ENCODE measurements at places on chromosomes 7 and 10. TPM values are rescaled to one million over a fixed set of nuclear protein-coding genes. Genes with fewer than 3 reads are reported as not detected.

PRSS37 gene
- not detected for total RNA-seq

PODXL gene
- 1.6 TPM for total RNA-seq

STEAP1B gene
- total RNA-seq, result 0.30 TPM

CYP17A1 gene
- total RNA-seq, result not detected

SPDYE1 gene
- total RNA-seq, result not detected

MINPP1 gene
- 11.4 TPM for total RNA-seq

ZNF722 gene
- total RNA-seq, result not detected

SLC16A12 gene
- total RNA-seq, result not detected

RGR gene
- total RNA-seq, result not detected

LRRD1 gene
- total RNA-seq, result not detected

MALRD1 gene
- total RNA-seq, result not detected

CRYGN gene
- total RNA-seq, result not detected

SPDYE2 gene
- total RNA-seq, result 0.15 TPM

PLEKHA1 gene
- 5.3 TPM for total RNA-seq

NT5C2 gene
- total RNA-seq, result 74.0 TPM

MYL10 gene
- total RNA-seq, result not detected

VKORC1L1 gene
- 13.1 TPM for total RNA-seq

CYP3A7 gene
- not detected for total RNA-seq

MMD2 gene
- not detected for total RNA-seq

GPAM gene
- 3.8 TPM for total RNA-seq

ZNF117 gene
- total RNA-seq, result 4.3 TPM

TMEM130 gene
- total RNA-seq, result not detected

FZD8 gene
- total RNA-seq, result 0.65 TPM

GNGT1 gene
- not detected for total RNA-seq

TEX47 gene
- total RNA-seq, result not detected

ENO4 gene
- total RNA-seq, result not detected

TAS2R4 gene
- total RNA-seq, result 0.73 TPM

PTEN gene
- total RNA-seq, result 88.5 TPM

FOXP2 gene
- not detected for total RNA-seq

ASZ1 gene
- not detected for total RNA-seq

PHYHIPL gene
- not detected for total RNA-seq

ACTA2 gene
- 14.7 TPM for total RNA-seq

CACNB2 gene
- total RNA-seq, result not detected

FOXI2 gene
- total RNA-seq, result not detected

CYP26A1 gene
- not detected for total RNA-seq

SMO gene
- not detected for total RNA-seq

C10orf105 gene
- 0.25 TPM for total RNA-seq

MTPN gene
- 142 TPM for total RNA-seq

CFAP70 gene
- total RNA-seq, result 0.28 TPM

SORCS1 gene
- total RNA-seq, result not detected

ACTL6B gene
- total RNA-seq, result not detected

SPAM1 gene
- not detected for total RNA-seq

GNB2 gene
- 263 TPM for total RNA-seq

ANKRD1 gene
- not detected for total RNA-seq

Measured in activated CD4-positive, alpha-beta memory T cell treated with anti-CD3 and anti-CD28 coated beads, Interleukin-2, amount 10 ng/mL, durations not matched to agents 7 days and 5 days (primary cell).